ENCODE measurements at places on chromosomes 13 and 19. TPM values are rescaled to one million over a fixed set of nuclear protein-coding genes. Genes with fewer than 3 reads are reported as not detected.

Gene SPACA4
- total RNA-seq = not detected

Gene ZNF813
- 6.1 TPM for total RNA-seq

Gene NXNL1
- not detected for total RNA-seq

Gene LNX2
- 7.2 TPM for total RNA-seq

Gene URAD
- total RNA-seq = not detected

DNA sequence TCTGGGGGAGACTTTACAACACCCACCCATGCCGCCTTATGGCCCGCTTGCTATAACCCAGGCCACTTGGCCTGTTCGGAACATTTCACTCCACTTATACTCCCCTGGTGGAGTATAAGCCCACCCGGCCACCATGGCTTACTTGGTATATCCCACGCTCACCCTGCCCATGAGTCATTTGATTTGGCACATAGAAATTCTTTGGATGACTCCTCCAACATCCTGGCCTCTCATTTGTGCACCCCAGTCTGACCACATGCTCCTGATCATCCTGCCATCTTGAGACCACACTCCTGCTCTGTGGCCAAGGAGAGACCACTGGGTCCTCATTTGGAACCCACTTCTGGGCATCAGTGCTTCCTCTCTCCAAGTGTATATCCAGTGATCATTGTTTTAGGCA, 5.2 kb downstream of the SPACA6 start:
- H3K36me3 ChIP-seq = peaks cover 89% of the 10 kb centered on the region
- no peaks in the 10 kb centered on the region for H3K27me3 ChIP-seq
- H3K4me1 ChIP-seq = peaks cover 1% of the 10 kb centered on the region
- H3K4me3 ChIP-seq = no peak overlapping the region
- DNase-seq = peak; percentile 58

DNA sequence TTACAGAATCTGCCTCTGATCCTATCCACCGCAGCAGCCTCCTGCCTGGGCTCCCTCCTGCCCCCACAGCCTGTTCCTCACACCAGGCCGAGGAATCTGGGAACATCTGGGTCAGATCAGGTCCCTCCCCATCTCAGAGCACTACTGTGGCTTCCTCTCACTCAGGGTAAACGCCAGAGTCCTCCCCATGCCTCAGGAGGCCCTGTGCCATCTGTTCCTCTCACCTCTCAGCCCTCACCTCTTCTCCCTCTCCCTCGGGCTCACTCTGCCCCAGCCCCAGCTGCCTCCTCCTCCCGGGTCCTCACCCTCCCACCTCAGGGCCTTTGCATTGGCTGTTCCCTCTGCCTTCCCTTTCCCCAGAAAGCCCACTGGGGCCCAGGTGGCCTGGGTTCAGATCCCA, 18.2 kb downstream of the FCGBP start:
- no peak overlapping the region for H3K27ac ChIP-seq
- DNase-seq = no peak
- no peak overlapping the region for H3K4me3 ChIP-seq

DNA sequence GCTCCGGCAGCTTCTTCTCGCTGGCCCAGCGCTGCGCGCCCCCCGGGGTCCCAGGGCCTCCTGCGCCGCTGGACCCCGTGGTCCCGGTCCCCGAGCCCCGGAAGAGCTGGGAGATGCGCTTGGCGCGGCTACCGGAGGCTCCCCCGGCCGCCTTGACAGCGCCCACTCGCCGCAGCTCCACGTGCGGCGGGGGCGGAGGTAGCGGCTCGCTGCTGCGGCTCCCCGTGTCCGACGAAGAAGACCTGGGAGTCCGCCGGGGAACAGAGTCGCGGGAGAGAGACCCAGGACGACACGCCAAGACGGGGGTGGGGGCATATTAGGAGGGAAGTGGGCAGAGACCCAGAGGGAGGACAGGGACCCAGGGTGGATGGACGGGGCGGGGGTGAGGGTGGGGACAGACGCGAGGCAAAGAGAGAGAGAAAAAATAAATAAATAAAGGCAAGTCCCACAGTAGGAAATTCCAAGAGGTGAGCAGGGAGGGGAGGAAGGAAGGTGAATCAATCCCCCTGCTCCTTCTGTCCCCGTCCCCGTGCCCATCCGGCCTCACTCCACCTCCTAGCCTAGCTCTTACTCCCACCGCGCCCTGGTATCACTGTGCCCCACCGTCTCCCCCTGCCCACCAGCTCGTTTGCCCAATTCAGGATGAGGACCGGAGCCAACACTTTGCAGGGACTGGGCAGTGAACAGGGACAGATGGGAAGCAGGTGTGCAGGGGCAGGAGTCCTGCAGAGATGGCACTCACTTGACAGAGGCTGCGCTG, 826 bp downstream of the RASIP1 start:
- H3K36me3 ChIP-seq = no peaks in the 10 kb centered on the region
- H3K27ac ChIP-seq = no peak overlapping the region
- no peak for DNase-seq
- peaks cover 26% of the 10 kb centered on the region for H3K27me3 ChIP-seq

- no peak overlapping the region for H3K27ac ChIP-seq
- H3K36me3 ChIP-seq = no peaks in the 10 kb centered on the region
- H3K4me3 ChIP-seq = no peak overlapping the region
- peak; percentile 6 for DNase-seq
- H3K4me1 ChIP-seq = peaks cover 7% of the 10 kb centered on the region
Observed at GRCh38 chr13:60162096-60162495, 1.6 kb downstream of the DIAPH3 start.

- H3K36me3 ChIP-seq = no peaks in the 10 kb centered on the region
- H3K27ac ChIP-seq = 0 out of 2 replicates have a peak overlapping the region, but pooled peaks have one; percentile 23
- DNase-seq = peak; percentile 63
- no peaks in the 10 kb centered on the region for H3K27me3 ChIP-seq
- H3K4me3 ChIP-seq = no peak overlapping the region
Observed at GRCh38 chr13:26019881-26020870, 31.6 kb downstream of the SHISA2 start.

DNA sequence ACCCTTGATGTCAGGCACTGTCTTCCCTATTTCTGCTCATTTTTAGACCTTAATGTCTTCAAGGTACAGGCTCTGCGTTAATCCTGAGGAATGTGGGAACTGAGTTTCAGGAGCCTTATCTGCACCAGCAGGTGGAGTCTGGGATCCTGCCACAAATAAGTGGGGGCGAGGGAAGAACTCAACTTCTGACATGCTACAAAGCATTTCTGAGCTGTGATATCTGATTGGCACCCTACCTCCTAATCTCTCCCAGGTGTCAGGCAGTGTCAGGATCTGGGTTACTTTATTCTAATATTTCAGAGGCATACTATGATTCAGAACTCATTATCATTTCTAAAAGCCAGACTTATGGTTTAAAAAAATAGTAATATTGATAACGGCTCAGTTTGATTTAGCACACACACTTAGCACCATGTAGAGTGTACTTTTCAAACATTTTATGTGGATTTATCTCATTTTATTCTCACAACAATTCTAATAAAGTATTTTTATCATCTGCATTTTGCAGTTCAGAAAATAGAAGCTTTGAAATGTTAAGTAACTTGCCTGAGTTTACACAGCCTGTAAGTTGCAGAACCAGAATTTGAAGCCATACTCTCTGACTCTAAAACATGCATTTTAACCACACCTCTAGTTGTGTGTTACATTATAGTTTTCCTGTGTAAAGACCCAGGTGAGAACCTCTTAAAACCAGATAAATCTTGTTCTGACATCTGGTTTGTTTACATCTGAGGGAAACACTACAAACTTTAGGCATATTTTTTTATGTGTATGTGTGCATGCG, 358.6 kb downstream of the TDRD3 start:
- no peak overlapping the region for H3K27ac ChIP-seq
- no peak overlapping the region for H3K4me3 ChIP-seq
- H3K36me3 ChIP-seq = no peaks in the 10 kb centered on the region
- no peak for DNase-seq
- no peaks in the 10 kb centered on the region for H3K4me1 ChIP-seq

GRCh38 chr19:2524840-2525723, 49.2 kb downstream of the GADD45B start:
- H3K27me3 ChIP-seq = no peaks in the 10 kb centered on the region
- H3K36me3 ChIP-seq = no peaks in the 10 kb centered on the region
- peaks cover 20% of the 10 kb centered on the region for H3K4me1 ChIP-seq
- no peak overlapping the region for H3K4me3 ChIP-seq
- DNase-seq = peak; percentile 75

GRCh38 chr19:4972509-4973230, 3.8 kb downstream of the KDM4B start:
- H3K4me3 ChIP-seq = no peak overlapping the region
- no peaks in the 10 kb centered on the region for H3K36me3 ChIP-seq
- H3K27me3 ChIP-seq = no peaks in the 10 kb centered on the region
- H3K4me1 ChIP-seq = peaks cover 36% of the 10 kb centered on the region
- H3K27ac ChIP-seq = 0 out of 2 replicates have a peak overlapping the region, but pooled peaks have one; percentile 4
- DNase-seq = peak; percentile 69
